ENCODE measurements at places on chromosomes 7 and 10.

GRCh38 chr7:12127455-12127854 lies 83.6 kb upstream of the TMEM106B start:
- DNase-seq, result no peak

DNA sequence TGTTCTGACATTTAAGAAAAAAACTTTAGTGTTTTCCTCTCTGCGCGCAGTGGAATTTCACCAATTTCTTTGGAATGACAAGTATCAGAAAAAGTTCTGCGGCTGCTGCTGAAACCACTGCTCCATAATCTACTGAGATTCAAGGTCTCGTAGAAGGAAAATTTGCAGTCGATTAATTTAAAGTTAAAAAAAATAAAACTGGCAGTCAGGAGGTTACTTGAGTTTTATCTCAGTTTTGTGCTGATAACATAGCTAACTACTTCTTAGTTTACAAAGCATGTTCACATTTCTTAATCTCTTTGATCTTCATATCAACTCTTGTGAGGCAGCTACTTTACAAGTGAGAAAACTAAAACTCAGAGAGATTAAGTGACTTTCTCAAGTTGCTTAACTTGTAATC lies 18.2 kb upstream of the CALD1 start:
- DNase-seq, result no peak

GRCh38 chr7:50268223-50268622 lies 36.3 kb upstream of the IKZF1 start:
- DNase-seq, result no peak

DNA sequence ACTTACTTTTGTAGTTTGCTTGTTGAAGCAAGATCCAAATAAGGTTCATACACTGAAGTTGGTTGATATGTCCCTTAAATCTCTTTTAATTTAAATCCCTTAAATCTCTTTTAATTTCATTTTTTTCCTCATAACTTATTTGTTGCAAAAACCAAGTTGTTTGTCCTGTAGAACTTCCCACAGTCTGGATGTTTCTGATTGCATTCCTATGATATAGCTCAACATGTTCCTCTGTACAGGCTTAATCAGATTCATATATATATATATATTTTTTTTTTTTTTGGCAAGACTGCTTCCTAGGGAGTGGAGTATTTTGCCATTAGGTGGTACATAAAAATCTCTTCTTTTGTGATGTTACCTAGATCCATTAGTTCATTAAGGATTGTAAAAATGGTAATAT lies 174.9 kb upstream of the MKLN1 start:
- no peak for DNase-seq

DNA sequence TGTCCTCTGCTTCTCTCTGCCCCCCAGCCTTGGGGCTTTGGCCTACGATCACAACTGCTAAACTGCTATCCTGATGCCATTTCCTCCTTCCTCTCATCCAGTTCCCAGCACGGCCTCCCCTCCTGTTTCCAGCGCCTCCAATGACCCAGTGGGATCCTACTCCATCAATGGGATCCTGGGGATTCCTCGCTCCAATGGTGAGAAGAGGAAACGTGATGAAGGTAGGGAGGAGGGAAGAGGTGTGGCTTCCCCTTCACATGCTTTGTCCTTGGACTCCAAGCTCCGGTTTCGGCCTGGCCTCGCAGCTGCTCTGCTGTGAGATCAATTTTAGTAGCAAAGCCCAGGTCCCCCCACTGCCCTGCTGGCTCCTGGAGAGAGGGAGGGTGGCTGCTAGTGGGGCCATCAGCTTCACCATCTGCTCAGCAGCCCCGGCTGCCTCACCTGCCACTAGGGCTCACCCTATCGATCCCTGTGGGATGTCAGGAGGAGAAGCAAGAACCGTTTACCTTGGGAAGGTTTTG lies 35.8 kb downstream of the PAX2 start:
- no peak for DNase-seq

All from PC-3 (cell line).